ENCODE measurements at places on chromosomes 16 and 17. TPM values are rescaled to one million over a fixed set of nuclear protein-coding genes. Genes with fewer than 3 reads are reported as not detected.

Gene MYH2
- 9.0 TPM for total RNA-seq

Gene HCRT
- not detected for total RNA-seq

Gene DPEP2
- not detected for total RNA-seq

Gene KRTAP4-1
- total RNA-seq, result not detected

Gene RUNDC3A
- 6.1 TPM for total RNA-seq

Gene LGALS9B
- not detected for total RNA-seq

Gene KRTAP1-1
- not detected for total RNA-seq

Gene ACE
- total RNA-seq, result 5.5 TPM

Gene KRTAP2-4
- total RNA-seq, result not detected

Gene HEATR9
- total RNA-seq, result not detected

DNA sequence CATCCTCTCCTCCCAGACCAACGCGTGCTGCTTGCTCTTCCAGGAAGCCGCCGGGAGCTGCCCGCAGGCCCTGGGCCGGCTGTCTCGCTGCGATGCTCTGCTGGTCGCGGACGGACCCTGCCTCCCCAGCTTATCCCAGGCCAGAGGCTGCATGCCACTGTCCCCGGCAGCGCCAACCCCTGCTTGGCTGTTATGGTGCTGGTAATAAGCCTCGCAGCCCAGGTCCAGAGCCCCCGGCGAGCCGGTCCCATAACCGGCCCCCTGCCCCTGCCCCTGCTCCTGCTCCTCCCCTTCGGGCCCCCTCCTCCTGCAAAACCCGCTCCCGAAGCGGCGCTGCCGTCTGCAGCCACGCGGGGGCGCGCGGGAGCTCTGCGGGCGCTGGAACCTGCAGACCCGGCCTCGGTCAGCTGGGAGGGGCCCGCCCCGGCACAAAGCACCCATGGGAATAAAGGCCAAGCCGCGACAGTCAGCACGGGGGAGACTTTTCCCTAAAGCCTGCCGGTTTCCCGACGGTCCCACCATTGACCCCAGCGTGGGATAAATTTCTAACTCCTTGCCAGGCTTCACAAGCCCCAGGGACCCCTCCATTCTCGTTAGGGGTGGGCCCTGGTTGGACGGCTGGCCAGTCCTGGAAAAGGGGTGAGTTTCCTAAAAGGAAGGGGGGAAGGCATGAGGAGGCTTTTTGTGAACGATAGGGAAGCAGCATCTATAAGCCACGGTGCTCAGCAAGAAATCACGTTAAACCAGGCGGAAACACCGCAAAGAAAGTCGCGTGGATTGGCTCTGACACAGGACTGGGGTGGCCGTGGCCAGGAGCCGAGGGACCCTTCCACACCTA is 11.2 kb downstream of the ENPP7 start:
- DNase-seq, result peak; percentile 99

GRCh38 chr17:44008205-44008909 is 3.9 kb downstream of the NAGS start:
- no peak for DNase-seq

DNA sequence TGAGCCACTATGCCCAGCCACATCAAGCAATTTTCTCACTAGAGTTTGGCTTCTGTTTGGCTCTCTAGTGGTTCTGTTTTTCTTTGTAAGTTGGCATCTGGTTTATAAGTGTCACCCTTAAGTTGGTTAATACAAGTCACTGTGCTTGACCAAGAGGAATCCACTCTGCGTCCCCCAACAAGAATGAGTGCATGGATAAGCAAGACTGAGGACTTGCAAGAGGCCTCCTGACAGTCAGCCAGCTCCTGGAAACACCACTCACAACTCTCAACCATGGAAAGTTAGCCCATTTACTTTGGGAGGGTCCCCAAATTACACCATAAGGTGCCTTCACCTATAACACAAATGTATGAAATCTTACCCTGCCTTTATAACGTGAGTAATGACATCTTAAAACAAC is 7.6 kb downstream of the RFWD3 start:
- no peak for DNase-seq

- no peak for DNase-seq
These were observed 100.9 kb downstream of the TOX3 start for GRCh38 chr16:52446080-52446479.

GRCh38 chr17:63707151-63707550 is 7.2 kb upstream of the LIMD2 start:
- no peak for DNase-seq

- no peak for DNase-seq
These were observed 156.1 kb downstream of the SEC14L1 start for GRCh38 chr17:77296769-77297409.

GRCh38 chr16:59950431-59950830 is 1216.3 kb upstream of the GOT2 start:
- DNase-seq, result no peak

DNA sequence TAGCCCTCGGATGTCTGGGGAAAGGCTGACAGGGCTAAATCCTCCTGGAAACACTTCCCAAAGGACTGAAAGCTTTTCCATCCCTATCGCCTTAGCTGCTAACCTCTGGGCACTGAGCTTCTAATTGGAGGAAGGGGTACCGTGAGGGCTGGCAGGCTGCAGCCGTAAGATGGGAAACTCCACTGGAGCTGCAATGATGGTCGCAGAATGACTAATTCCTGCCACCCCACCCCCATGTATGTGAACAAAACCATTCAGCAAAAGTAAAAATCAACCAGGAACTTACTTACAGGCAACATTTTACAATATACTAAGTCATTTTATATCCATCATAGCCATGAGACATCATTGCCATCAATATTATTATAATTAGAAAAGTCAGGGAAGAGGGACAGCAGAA is 133.3 kb downstream of the ABCC12 start:
- no peak for DNase-seq

- no peak for DNase-seq
These were observed 310.4 kb downstream of the XYLT1 start for GRCh38 chr16:17160285-17160853.

DNA sequence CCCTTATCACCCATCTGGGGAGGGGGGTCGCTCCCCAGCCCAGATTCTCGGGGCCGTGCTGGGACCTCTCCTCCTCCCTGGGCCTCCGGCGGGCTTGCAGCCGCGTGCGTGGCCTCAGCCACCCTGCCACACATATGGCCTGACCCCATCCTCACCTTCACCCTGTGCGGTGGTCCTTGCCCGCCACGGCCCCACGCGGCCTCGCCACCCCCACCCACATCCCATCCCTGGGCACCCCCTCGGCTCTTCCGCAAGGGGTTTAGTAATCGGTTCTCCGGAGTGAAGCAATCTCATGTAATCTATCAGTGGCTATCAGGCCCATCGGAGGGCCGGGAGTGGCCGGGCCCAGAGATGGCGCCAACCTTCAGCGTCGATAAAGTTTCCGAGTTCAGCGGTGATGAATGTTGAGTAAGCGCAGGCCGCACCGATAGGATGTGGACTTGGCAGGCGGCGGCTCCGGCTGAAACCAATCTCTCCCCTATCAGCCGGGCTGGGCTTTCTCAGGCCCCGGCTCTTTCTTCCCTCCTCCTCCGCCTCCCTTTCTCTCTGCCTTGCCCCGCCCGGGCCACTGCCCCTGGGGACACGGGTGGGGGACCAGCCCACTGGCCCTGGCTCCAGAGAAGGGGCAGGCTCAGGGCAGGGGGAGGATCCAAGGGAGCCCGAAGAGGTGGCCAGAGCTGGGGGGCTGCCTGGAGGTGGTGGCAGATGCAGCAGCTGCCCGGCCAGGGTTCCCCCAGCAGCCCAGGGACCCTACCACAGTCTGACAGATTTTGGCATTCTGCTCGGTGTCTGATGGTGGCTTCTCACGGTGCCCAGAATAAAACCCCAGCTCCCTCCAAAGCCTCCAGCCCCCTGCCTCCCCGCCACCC is 20.8 kb downstream of the ZFPM1 start:
- DNase-seq, result no peak

DNA sequence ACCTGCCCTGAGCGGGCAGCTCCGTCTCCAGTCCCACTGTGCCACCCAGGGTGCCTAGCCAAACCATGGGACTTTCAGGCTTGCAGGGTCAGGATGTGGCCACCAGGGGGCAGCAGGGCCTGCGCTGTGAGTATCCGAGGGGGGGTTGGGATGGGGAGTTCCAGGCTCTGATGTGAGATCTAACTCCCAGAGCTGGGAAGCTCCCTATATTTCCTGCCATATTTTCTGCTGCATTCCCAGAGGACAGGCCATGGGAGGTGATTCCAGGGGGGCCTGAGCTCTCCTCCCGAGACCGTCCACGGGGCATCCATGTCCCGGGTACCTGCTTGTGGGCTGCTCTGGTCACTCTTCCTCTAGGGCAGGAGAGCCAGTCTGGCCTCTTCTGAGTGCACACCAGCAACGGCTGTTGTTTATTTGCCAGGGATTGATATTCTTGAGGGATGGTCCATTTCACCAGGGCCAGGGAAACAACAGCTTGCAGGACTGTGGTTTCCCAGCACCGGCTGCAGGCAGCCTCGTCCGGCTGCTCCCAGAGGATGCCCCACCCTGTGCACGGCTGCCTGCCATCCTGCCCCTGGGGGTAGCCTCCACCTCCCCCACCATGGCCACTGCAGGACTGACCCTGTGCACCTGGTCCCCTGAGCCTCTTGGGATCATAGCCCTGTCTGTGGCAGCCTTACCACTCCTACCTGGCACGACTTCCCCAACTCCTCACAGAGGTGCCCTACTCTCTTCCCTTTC is 1.2 kb downstream of the GPR142 start:
- DNase-seq, result peak; percentile 90

- no peak for DNase-seq
These were observed 2.5 kb upstream of the CCL2 start for GRCh38 chr17:34252444-34253138.

DNA sequence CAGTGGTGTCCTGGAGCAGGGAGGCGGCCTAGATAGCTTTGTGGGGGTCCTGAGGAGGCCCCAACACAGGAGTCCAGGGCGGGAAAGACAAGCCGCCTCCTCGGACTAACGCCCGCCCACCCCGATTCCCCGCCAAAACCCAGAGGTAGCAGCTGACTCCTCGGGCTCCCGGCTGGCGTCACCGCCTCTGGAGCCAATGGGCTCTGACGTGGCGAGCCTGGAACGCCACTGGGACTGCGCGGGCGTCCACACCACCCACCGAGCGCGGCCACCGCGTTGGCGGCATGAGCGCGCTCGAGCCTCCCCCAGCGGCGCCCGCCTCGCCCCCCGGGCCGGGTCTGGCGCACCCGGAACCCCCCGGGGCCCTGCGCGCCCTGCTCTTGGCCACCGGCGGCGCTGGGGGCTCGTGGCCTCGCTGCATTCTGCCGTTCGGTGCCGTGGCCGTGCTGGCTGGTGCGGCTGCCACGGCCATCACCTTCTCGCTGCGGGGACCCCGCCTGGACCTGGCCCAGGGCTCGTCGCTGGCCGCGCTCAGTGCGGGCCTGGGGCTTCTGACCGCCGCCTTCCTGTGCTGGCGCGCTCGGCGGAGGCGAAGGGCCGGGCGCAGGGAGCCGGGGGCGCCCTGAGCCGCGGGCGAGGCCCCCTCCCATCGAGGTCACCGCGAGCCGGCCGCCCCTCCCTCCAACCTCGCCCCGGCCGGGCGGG is 3.4 kb upstream of the NTN3 start:
- peak; percentile 85 for DNase-seq

Measured in H1 (cell line).